ENCODE measurements at places on chromosomes 5 and 9.

DNA sequence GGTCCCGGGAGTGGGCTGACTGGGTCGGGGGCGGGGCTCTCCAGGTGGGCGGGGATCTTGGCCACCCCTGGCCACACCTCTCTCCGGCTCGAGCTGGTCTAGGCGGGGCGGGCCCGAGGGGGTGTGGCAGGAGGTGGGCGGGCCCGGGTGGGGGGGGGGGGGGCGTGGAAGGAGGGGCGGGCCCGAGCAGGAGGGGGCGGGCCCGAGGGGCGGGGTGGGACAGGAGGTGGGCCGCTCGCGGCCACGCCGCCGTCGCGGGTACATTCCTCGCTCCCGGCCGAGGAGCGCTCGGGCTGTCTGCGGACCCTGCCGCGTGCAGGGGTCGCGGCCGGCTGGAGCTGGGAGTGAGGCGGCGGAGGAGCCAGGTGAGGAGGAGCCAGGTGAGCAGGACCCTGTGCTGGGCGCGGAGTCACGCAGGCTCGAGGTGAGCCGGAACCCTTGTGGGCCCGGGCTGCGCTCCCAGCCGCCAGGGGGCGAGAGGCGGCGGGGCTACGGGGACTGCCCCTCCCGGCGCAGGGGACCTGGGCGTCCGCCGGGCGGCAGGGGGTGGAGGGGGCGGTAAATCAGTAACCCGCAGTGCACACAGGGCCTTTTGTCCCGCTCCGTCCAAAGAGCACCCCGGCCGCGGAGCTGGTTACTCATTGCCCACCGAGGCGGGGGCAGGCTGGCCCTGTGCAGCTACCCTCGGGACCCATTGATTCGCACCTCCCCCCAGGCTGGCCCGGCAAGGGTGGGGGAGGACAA, at the start of gene FGFR4:
Gene FGFR4 (plus strand): TSS at position 262 of the 744 bp plus-strand sequence. CDS start 2,688 bp downstream, outside the sequence.
- DNase-seq, result peak; percentile 55

- no peak for DNase-seq
These were observed 113.4 kb upstream of the MSX2 start for GRCh38 chr5:174610968-174611367.

DNA sequence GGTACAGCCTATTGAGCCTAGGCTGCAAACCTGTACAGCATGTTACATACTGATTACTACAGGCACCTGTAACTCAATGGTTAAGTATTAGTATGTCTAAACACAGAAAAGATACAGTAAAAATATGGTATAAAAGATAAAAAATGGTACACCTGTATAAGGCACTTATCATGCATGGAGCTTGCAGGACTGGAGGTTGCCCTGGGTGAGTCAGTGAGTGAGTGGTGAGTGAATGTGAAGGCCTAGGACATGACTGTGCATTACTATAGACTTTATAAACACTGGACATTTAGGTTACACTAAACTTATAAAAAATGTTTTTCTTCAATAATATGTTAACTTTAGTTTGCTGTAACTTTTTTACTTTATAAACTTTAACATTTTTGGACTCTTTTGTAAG, 171.3 kb downstream of the SLC28A3 start:
- no peak for DNase-seq

- no peak for DNase-seq
These were observed 102.9 kb downstream of the GHR start for GRCh38 chr5:42526179-42526578.

DNA sequence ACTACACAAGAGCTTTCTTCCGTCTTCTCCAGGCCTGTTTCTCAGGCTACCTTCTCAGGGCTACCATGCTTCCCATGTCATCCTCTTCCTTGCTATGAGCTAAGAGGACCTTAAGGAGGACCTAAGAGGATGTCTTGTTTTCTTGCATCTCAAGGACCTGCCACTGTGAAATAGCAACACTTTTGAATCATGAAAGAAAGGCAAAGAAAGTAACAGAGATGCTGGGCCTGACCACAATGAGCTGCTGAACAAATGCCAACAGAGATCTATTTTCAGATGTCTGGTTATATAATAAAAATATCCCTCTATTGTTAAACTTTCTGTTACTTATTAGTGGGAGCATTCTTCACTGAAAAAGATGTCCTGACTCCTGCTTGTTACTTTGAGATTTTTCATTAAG, 36.7 kb upstream of the ANXA1 start:
- DNase-seq, result no peak

DNA sequence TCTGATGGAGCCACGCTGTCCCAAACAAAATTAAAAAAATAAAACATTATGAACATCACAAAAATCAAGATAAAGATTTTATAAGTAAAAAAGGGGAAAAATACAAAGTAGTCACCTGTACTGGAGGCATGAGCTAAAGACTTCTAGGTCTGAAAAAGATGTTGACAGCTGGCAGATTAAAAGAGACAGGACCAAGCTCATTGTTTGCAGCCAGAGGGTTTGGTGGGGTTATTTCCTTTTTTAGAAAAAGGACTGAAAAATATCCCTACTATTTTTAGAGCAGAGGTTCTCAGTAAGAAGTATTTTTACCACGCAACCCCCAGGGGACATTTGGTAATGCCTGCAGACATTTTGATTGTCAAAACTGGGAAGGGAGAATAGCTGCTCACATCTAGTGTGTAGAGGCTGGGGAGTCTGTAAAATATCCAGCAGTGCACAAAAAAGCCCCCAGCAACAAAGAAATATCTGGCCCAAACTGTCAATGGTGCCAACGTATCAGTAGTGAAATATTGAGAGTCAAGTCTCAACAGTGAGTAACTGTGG, 353.4 kb downstream of the TLE1 start:
- no peak for DNase-seq

DNA sequence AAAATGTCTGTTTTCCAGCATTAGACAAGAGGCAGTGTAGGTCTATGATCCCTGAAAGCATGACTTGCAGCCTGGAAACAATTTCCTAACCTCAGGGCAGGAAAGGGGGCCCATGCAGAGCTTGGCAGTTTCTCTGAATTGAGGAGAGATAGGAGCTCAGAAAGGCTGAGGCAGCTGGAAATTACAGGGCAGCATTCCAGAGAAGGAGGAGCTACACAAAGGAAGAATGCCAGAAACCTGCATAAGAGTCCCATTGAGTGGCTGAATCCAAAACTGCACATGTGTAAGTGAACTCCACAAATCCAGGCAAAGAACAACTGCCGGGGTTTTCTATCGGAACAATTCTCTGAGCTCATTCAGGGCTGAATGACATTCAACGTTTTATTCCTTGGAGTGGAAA, 346.8 kb downstream of the PIK3R1 start:
- DNase-seq, result no peak

DNA sequence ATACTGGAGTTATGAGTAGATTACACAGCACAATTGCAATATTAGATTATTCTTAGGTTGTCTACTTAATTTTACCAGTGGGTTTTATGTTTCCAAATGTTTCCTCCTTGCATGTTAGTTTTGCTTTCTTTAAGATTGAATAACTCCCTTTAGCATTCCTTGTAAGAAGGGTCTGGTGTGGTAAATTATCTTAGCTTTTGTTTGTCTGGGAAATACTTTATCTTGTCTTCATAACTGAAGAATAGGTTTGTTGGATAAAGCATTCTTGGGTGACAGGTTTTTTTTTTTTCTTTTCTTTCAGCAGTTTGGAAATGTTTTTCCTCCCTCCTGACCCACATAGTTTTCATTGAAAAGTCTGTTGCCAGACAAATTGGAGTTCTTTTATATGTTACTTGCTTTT, 531.1 kb downstream of the ANXA1 start:
- no peak for DNase-seq

GRCh38 chr9:95801797-95802196, 73.7 kb upstream of the ERCC6L2 start:
- no peak for DNase-seq

DNA sequence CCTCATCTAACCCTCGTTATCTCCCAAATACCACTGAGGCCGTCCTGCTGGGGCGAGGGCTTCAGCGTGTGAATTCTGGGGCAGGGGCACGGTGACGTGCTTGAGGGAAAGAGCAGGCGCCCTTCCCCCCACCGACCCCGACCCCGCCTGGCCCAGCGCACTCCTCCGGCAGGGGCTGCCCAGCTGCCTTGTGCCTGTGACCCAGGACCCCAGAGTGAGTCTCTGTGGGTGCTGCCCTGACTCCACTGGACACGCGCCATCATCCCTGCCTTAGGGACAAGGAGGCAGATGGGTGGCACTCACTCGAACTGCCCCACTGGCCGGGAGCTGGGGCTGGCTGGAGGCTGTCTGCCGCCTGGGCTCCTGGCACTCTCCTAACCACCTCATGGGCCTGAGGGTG, 136.2 kb upstream of the LPCAT1 start:
- DNase-seq, result no peak

GRCh38 chr9:126720661-126721563, 83.9 kb upstream of the ZBTB43 start:
- no peak for DNase-seq

GRCh38 chr9:19342947-19343346, 37.1 kb downstream of the RPS6 start:
- no peak for DNase-seq

DNA sequence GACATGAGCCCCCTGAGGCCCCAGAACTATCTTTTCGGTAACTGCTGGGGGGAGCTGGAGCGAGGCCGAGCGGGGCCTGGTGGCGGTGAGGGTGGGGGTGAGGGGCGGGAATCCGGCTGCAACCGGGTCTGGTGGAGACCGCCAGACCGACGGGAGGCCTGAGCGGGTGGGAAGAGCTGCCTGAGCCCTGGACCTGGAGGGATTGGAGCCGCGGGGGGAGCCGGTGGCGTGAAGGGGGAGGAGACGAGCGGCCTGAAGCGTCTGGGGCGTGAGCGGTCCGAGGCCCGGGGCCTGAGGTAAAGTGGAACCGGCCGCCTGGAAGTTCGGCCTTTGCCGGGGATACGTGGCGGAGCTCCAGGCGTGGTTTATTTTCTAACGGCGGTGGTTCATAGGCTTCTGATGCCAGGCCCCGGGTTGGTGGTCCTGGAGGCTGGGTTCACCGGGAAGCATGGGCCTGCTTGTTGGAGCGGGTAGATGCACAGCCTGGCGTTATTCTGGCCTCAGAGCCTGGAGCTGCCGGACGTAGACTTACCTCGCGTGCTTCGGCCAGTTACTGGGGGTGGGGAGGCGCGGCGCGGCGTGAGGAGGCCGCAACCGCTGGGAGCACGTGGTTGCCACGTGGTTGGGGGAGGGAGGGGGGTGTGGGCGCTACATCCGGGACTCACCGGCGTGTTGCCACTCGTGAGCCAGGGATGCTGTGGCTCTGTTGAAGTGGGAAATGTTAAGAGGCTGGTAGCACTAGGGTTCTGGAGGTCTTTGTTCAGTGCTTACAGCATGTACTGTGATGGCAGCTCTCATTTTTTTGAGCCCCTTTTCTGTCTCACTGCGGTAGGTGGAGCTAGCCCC, 544 bp downstream of the NPM1 start:
- peak; percentile 19 for DNase-seq

- no peak for DNase-seq
These were observed 479.0 kb downstream of the CYLC2 start for GRCh38 chr9:103474156-103474555.

DNA sequence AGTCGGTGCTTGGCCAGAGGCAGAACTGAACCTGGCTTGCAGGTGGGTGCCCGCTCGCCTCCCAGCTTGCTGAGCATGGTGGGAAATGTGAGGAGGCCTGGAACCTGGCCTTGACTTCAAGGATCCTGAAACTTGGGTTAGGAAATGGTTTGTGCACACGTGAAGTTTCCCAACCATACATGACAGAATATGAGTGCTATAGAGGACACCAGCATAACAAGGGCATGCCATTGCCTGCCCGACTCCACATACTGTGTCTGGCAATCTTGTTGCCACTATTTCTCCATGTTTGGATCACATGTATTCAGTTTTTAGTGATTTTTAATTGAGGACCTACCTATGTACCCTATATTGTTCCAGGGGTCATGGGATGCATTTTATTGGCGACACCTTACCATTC, 177.6 kb upstream of the ANKRD55 start:
- DNase-seq, result no peak

DNA sequence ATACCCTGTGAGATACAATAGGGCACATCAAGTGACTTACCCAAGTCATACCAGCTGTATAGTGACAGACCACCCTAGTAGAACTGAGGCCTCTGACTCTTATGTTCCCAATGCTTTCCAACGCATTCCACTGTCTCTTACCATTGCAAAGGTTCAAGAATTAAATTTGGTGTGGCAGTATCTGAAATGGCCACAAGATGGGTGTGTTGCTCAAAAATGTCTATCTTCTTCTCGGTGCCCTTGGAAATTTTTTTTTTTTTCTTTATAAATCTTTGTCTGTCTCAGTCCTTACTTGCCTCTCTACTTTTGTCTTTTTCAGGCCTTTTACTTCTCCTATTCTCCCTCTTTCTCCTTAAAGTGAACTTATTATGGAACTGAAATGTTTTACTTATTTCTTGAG, 48.4 kb downstream of the GPR21 start:
- DNase-seq, result no peak

DNA sequence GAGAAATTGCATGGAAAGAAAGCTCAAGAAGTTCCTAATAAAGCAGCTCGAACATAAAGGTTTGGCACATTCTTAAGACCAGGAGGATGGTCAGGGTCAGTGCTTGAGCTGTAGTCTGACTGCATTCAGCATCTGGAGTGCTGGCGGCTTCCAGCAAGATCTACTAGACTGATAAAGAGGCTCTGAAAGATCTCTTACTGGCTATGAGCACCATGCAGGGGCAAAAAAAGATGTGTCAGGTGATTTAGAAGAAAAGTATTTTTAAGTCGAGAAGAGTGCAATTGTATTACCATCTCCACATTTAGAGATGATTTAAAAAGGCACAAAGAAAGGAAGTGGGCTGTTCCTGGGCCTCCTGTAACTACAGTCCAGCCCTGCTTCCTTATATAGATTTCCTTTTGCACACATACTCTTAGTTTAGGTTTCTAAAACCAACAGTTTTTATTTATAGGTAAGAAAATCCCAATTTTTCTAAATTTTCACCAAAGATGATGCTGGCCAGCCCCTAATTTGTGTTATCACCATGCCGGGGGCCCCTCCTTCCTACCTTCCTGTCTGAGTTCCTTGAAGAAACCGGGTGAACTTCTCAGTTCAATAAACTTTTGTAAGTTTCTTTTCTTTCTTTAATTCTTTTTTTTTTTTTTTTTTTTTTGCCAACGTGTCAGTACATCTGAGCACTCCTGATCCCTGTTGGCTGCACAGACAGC, 65.9 kb upstream of the PLPP1 start:
- no peak for DNase-seq

Data from NCI-H1930 (cell line).